ENCODE measurements at places on chromosomes 4 and X.

GRCh38 chrX:9538544-9539045, 73.7 kb downstream of the TBL1X start:
- no peak for DNase-seq

DNA sequence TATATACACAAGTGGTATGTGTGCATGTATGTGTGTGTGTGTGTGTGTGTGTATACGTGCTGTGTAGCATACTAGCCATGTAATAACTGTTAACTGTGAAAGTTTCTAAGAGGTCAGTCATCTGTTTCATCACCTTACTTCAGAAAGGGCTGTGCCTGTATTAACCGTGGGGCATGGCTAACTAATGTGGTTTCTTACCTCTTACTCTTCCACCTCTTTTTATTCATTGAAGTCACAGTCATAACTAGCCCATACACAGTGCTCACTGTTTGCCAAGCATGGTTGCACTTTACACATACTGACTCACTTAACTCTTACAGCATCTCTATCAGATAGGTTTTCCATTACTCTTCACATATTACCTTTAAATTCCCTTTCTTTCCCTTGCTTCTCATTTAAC, 23.7 kb upstream of the LRAT start:
- no peak for DNase-seq

DNA sequence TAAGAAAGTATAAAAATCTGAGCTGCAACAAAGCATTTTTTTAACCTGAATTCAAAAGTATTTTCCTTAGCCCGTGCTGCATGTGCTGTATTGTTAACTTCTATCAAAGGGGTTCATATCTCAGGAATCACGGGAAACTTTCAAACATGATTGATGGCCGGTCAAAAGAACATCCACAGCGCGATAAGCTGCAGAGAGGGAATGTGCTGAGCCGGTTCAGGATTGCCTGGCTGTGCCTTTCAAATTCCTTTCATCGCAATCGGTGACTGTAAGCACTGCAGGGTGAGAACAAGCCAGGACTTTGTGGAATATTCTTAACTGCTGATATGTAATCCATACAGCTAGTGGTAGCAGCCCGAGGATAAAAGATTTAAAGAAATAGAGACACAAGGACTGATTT, 210.9 kb upstream of the NOCT start:
- no peak for DNase-seq

DNA sequence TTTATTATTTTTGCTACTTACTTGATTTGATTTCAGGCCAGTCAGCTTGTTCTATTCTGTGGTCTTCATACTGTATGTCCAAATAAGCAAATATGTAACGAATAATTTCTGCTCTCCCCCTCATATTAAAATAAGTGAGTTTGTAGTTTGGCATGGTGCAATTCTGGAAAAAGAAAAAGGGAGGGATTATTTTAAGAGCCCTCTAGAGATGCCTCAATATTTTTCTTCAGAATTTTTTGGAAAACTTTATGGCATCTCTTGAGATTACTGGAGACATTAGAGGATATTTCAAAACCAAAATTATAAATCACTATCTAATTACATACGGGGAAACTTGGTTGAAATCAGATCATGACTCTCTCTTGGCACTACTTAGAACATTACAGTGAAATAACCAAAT, 8.2 kb downstream of the HPGDS start:
- DNase-seq, result no peak

Data from central memory CD4-positive, alpha-beta T cell (primary cell).